ENCODE measurements at places on chromosomes 5 and 9. TPM values are rescaled to one million over a fixed set of nuclear protein-coding genes. Genes with fewer than 3 reads are reported as not detected.

CLTB gene
- 171 TPM for total RNA-seq

- no peak for DNase-seq
Measured at GRCh38 chr5:174337276-174338184, 292.0 kb downstream of the NSG2 start.

- DNase-seq = no peak
Measured at GRCh38 chr5:10588109-10588775, 24.4 kb downstream of the ANKRD33B start.

CATSPER3 gene
- under 0.01 TPM for total RNA-seq

RASGRF2 gene
- 20.6 TPM for total RNA-seq

Data from lung microvascular endothelial cell (primary cell).